COLO829 (cell line): ENCODE measurements at places on chromosomes 12 and 14.

DNA sequence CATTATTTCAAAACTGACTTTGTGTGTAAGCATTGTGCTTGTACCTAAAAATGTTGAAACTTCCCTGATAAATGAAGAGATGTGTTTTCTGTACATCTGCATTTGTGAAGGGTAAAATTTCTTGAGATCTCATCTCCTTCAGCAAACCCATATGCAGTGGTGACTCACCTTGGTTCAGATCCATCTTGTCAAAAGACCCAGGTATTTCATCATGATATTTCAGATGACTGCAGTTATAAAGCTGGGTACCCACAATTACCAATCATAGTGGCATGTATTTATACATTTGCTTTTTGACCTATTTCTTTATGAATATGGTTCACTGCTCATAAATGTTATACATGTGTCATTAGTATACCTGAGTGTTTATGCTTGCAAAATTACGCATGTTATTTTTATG, 1213.6 kb downstream of the GALC start:
- no peak for DNase-seq

DNA sequence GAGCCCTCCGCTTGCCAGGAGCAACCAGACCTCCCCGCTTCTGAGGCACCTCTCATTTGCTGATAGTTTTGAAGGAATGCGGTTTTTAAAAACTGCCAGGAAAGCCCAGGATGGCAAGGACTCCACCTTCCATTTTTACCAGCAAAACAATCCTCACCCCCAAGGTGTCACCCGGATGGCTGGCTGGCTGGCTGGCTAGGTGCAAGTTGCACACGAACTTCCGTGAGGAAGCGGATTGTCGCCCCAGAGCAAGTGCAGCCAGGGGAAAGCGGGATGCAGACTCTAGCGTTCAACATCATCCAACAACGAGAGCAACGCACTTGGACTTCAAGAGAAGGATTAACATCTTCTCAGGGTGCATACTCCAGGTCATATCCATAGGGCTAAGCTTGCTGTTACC, 125.4 kb downstream of the RIMBP2 start:
- DNase-seq = no peak

DNA sequence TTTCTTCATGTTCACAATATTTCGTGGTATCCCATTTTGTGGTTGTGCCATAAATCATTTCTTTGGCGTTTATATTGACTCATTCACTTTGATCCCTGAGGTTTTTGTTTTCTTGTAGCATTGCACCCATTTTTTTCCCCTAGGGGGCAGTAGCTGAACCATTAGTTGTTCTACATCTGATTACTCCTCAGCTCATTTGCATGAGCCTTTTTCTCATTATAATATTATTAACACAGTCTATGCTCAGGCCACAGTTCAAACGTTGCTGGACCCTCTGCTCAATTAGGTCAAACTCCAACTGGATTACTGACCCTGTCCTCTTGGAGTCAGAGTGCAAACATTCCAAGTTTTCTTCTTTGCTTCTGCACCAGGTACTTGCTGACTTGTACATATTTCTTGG, 475.4 kb upstream of the SEL1L start:
- no peak for DNase-seq

DNA sequence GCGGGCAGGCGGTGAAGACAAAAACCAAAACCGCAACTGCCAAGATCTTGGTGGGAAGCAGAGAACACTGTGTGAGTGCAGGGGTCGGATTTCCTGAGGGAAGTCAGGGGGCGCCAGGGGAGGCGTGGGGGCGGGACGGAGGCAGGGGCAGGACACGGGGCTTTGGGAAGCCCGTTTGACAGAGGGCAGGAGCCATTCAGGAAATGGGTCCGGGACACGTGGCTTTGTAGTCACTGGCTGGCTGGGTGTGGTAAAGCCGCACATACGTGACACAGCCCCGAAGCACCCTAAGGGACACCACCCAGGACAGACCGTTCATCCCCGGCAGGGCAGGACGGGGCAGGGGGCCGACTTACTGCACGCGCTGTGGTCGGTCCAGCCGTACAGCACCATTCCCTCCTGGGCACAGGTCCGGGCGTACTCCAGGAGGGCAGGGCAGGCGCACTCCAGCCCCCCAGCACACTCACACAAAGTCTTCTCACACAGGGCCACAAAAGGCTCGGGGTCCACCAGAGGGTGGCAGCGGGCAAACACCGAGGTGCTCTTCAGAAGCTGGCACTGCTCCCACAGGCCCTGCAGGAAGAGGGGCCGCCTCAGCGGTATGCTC, 49.4 kb downstream of the VWF start:
- DNase-seq = no peak

GRCh38 chr14:66249544-66249943, 236.6 kb upstream of the CCDC196 start:
- DNase-seq = no peak

- no peak for DNase-seq
Observed at GRCh38 chr12:128337431-128338170, 70.6 kb downstream of the TMEM132C start.

DNA sequence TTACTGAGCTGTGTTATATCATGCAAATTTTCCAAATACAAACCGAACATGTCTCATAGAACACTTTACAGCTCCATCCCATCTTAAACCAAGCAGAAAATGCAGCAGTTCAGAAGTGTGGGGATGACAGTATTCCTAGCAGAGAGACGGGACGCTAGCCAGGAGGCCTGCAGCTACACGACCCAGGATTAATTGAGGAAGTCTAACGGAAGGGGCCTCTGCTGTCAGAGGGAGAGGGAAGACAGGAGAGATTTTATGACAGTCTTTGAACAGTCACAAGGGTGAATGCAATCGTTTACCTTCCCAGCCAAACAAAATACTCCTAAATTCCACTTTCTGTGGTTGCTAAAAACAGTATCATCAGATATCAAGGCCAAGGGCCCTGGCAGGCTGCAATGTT, 261.9 kb downstream of the TMEM132D start:
- DNase-seq = no peak

DNA sequence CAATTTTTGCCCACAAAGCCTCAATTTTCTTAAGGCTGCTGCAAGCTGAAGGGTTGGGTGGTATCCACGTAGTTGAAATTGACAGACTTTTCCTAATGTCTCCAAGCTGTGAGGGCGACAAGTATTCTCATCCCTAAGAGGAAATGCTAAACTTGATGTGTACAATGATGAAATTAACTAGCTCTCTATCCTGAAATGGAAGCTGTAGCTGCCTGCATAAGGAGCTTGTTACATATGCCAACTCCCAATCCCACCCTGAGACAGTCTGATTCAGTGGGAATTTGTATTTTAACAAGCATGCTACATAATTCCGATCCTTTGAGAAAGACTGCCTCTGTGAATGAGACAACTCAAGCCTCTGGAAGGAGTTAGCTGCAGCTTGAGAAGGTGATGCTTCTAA, 45.7 kb upstream of the MDM1 start:
- DNase-seq = no peak

DNA sequence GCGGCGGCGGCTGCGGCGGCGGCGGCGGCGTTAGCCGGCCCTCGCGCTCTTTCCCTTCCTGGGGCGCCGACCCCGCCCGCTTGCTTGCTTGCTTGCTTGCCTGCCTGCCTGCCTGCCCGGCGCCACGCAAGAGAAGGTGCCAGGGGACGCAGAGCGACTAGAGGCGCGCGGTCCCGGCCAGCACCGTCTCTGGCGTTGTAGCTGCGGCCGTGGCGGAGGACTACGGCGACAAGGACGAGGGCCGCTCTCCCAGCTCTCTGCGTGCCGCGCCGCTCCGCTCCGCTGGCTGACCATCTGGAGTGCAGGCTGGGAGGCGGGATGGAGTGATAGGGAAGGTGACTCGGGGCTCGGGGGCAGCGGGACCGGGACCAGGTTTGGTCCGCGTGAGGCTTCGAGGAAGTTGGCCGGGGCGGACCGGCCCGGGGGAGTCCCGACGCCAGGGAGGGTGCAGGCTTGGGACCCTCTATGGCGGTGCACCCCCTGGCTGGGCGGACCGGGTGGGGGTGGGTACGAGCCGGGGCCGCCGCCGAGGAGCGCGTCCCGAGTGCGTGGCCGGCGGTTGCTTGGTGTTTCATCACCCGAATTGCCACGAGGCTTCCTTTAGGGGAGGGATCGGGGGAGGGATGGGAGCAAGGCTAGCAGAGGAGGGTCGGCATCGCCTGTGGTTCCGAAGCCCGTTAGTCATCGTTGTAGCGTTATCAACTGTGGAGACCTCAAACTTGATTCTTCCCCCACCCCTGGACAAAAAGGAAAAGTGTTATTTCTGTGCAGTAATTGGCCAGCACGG, 471 bp downstream of the XPOT start:
- peak; percentile 48 for DNase-seq

GRCh38 chr12:89069431-89069830, 282.9 kb downstream of the DUSP6 start:
- no peak for DNase-seq

GRCh38 chr12:47033081-47033480, 46.3 kb upstream of the PCED1B start:
- no peak for DNase-seq

DNA sequence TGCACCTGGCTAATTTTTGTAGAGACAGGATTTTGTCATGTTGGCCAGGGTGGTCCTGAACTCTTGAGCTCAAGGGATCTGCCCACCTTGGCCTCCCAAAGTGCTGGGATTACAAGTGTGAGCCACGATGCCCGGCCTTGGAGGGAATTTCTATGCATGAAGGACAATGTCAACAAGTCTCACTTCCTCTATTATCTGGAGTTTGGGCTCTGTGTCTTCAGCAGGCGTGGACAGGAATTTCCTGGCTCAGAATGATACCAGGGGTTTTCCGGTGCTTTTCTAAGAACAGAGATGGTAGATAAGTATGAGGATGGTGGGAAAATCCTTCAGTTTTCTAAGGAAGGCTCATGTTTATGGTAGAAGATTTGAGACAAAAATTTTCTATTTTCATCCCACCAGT, 75.0 kb upstream of the CCDC60 start:
- DNase-seq = no peak

DNA sequence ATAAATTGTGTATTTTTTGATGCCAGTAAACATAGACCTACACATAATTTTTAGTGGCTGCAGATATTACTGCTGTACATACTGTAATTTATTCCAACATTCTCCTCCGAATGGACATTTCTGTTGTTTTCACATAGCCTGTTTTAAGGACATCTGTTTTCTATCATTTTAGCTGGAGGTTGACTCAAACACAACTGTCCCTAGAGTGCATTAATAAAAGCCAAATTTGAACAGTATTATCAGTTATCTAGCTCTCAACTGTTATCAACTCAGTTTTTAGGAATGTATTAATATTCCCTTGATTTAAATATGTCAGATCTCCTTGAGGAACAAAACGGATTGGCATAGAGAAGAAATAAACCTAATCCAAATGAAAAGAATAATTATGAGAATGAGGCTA, 17.2 kb upstream of the PIWIL1 start:
- no peak for DNase-seq

DNA sequence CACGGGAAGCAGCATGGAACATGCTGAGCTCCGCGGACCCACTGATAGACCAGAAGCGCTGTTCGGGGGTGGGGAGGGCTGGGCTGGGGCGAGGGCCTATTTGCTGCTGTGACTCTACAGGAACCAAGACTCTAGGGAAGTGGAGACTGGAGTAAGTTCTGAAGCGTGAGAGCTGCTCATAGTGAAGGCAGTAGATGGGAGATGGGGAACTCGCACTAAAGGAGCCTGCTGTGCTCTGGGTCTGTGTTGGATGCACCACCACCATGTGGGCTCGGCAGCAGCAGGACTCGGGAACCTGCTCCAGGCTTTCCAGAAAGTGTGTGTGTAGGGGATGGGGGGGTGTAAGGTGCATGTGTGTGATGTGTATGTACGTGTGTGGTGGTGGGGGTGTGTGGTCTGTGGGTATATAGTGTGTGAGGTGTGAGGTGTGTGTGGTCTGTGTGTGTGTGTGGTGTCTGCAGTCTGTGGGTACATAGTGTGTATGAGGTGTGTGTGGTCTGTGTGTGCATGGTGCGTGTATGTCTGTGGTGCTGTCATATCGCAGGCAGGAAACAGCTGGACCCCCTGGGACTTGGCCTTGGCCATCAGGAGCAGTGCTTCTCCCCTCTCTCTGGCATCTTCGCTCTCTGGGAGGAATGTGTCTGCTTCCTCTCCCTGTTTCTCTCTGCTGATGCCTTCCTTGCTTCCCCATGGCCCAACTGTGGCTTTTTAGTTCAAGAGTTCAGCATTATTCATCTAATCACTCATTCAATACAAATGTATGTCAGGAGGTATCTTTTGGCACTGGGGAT, 378.9 kb downstream of the FUT8 start:
- no peak for DNase-seq

DNA sequence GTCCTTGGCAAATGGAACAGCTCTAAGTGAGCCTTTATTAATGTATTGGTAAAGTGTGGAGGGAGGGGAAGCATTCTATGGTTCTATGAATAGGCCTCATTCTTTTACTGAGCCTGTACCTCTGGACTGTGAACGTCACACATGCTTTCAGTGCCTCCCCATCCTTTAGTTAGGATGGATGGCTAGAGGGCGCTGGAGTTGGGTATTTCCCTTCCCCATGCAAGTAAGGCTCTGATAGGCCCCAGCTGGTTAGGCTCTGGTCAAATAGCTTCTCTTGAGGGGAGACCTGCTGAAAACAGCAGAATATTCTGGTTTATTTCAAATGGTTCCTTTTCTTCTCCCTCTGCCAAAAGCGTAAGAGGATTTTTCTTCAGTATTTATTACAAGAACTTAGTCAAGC, 860.9 kb upstream of the MDGA2 start:
- peak; percentile 1 for DNase-seq
